ENCODE measurements at places on chromosomes 5 and 9. TPM values are rescaled to one million over a fixed set of nuclear protein-coding genes. Genes with fewer than 3 reads are reported as not detected.
A peak's percentile ranks its signal among the peaks of the same experiment; 100 is the strongest.

GRCh38 chr9:133514460-133515239, 10.1 kb downstream of the MYMK start:
- peak; percentile 74 for DNase-seq

DNA sequence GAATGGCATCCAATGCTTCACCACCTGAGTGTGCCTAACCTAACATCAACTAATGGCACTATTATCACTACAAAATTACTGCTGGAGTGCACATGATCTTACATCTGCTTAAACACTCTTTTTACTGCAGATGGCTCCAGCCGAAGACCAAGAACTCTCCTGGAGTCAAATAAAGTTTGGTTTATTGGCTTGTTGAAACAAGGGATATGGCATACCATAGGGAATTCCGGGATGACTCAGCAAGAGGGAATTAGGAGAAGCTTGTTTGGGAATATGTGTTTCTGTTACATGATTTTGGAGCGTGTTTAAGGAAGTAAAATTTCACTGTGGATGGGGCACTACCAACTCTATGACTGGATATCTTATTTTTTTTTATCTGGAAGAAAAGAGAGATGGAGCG, 872.6 kb downstream of the DTWD2 start:
- DNase-seq: no peak

Gene GAPT
- polyA plus RNA-seq: 0.41 TPM

GRCh38 chr9:34773306-34773910, 63.5 kb upstream of the CCL21 start:
- no peak for DNase-seq

GRCh38 chr9:86407022-86407421, 52.8 kb upstream of the TUT7 start:
- no peak for DNase-seq

Gene CDO1
- polyA plus RNA-seq: 12.7 TPM

GRCh38 chr9:126228111-126228780, 98.4 kb upstream of the MVB12B start:
- no peak for DNase-seq

DNA sequence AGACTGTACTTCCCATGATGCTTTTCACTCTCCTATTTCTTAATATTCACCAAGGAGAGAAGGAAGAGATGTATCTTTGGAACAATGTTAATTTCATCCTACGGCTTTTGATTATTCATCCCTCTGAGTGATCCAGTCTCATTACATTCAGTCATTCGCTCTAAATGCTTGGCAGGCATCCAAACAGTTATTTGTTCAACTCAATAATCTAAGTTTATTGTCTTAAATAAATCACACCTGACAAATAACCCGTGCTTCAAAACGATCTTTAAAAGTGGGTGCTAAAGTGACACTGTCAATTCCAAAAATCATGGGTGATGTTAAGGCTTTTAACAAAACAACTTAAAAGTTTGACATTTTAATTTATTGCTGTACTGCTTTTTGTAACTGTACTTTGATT, 233.1 kb downstream of the RASEF start:
- DNase-seq: no peak

GRCh38 chr5:96680759-96681470, 18.7 kb downstream of the CAST start:
- DNase-seq: no peak
